ENCODE measurements at places on chromosomes 13 and 19.

- DNase-seq: no peak
Measured at GRCh38 chr13:46546084-46546768, 6.7 kb upstream of the LRCH1 start.

- DNase-seq: peak; percentile 17
Measured at GRCh38 chr13:106118996-106119395, 416.5 kb downstream of the EFNB2 start.

GRCh38 chr19:47992070-47992469, at the start of gene BSPH1:
BSPH1 (minus strand) TSS chr19:47992170; CDS start chr19:47992081, 89 bp downstream.
- DNase-seq: no peak

- DNase-seq: peak; percentile 49
Measured at GRCh38 chr19:18057557-18057956, 29.2 kb downstream of the IL12RB1 start.

- DNase-seq: no peak
Measured at GRCh38 chr13:39597838-39598237, 5.2 kb downstream of the LHFPL6 start.

- DNase-seq: peak; percentile 73
Measured at GRCh38 chr19:46392252-46392801, 21.0 kb downstream of the CCDC8 start.

DNA sequence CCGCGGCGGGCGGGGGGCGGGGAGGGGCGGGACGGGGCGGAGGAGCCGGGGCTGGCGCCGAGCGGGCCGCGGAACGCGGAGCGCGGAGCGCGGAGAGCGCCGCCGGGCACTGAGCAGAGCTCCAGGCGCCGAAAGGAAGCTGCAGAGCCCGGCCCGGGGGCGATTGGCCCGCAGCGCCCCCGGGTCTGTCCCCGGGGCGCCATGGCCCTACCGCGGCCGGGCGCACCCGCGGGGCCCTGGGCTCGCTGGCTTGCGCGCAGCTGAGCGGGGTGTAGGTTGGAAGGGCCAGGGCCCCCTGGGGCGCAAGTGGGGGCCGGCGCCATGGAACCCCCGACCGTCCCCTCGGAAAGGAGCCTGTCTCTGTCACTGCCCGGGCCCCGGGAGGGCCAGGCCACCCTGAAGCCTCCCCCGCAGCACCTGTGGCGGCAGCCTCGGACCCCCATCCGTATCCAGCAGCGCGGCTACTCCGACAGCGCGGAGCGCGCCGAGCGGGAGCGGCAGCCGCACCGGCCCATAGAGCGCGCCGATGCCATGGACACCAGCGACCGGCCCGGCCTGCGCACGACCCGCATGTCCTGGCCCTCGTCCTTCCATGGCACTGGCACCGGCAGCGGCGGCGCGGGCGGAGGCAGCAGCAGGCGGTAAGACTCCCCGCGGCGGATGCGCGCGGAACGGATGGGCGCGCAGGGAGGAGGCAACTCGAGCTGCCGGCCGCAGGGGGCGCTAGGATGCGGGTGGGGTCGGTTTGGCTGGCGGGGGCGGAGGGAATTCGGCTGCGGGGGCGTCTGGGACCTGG, at the start of gene PDE4A:
Gene PDE4A (plus strand): TSS at position 95 of the 796 bp plus-strand sequence. CDS start 227 bp downstream, at position 322.
- DNase-seq: peak; percentile 61

DNA sequence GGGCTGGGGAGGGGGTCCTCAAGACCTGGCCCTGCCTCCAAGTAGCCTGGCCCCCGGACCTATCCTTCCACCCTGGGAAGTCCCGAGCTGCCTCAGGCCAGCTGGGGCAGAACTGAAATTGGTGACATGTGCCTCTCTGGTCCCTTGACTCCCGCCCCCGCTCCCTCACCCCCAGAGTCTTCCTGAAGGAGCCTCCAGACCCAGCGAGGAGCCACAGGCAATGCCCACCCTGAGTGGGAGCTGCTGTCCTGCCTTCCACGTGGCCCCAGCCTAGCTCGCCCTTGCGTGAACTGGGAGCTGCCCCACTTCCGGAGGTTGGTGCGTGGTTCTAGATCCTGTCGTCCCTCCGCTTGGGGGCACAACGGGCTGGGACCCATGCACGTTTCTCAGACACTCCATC, 34.6 kb downstream of the CEBPA start:
- DNase-seq: no peak

- DNase-seq: peak; percentile 90
Measured at GRCh38 chr13:40221460-40222201, 444.8 kb downstream of the FOXO1 start.

DNA sequence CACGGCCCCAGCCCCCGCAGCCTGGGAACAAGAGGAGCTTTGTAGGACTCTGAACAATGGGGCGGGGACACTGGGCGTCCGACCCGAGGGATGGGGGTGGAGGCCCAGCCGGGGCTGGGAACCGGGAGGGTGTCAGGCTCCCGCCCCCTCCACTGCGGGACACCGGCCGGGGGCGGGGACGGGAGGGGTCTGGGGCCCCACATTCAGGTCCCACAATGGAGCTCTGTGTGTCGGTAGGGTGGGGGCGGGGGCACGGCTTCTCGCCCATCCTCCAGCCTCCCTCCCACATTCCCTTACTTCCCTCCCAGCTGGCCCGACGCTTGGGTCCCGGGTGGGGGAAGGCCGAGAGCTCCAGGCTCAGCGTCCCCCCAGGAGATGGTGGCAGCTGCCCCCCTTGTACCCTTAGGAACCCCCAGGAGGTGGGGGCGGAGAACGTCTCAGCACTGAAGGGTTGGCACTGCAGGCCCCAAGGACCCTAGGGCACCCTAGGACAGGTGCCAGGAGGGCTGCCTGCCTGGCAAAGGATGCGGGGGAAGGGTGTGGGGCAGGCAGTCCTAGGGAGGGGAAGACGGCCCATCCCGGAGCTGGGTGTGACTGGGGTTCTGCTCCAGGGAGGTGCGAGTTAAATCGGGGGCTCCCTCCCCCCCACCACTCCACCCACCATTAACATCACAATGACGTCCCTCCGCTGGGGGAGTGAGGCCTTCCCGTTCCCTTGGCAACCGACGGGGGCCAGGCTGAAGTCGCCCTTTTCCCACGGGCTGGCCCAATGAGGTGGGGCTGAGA, 5.3 kb downstream of the TTYH1 start:
- DNase-seq: no peak

DNA sequence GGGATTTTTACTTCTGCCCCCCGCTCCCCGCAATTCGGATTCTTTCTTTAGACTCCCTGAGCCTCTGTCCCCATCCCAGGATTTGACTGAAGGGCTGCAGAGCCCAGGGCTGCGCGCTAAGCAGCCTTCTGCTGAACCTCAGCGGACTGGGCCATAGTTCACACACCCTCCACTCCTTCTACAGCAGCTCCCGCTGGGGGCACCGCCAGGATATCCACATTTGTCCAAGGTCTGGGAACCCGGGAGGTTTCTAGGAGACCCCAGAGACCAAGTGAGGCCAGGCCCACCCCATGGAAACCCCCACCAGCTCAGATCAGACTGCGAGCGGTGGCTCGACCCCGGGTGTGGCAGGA, 463.3 kb downstream of the ITGBL1 start:
- no peak for DNase-seq

GRCh38 chr13:112686987-112687386, 2.9 kb upstream of the ATP11A start:
- no peak for DNase-seq

GRCh38 chr19:17687141-17687856, 855 bp downstream of the UNC13A start:
- no peak for DNase-seq

DNA sequence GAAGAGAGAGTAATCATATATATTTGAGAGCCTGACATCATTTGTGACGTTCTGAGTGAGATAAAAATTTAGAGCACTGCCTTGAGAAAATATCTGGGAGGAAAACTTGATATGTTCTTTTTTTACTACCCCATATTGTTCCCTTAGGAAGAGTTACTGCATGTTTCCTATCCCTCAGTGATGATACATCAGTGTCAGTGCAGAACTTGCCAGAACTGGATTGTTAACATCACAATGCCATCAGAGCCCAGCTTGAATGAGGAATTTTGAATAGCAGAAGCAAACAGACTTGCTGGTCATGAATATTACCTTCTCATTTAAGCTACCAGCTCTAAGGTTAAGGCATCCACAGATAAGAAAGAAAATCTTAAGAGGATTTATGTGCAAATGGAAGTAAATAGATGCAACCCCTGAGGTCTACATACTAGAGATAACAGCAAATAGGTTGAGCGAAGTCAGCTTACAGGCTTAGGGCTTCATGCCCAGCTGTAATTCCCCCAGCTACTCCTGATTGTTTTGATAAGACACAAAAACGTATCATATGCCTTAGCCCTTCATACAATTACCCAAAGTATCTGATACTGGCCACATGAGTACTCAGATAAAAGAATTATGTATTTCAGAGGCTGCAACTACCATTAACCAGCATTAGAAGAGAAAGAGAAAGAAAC, 313.7 kb upstream of the ATXN8OS start:
- DNase-seq: no peak

GRCh38 chr19:42154471-42155323, 22.5 kb upstream of the POU2F2 start:
- DNase-seq: no peak

GRCh38 chr19:3471954-3472655, 8.2 kb downstream of the SMIM24 start:
- peak; percentile 53 for DNase-seq

GRCh38 chr19:16217716-16218451, 20.2 kb downstream of the AP1M1 start:
- DNase-seq: no peak

DNA sequence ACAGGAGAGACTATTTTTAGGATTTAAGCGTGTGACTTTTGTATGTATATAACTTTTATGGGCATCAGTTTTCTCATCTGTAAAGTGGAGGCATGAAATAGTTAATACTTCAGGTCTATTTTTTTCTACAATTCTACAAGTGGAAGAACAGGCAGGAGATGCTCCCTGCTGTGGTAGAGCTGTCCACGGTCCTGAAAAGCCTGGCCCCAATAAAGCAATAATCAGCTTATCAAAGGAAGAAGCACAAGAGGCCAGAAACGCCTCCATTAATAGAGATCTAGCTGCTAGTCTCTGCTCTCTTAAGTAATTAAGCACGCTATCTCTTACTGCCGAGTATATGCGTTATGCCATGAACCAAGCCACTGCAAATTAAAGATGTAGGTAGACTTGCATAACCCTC, 28.0 kb upstream of the WASF3 start:
- peak; percentile 78 for DNase-seq

GRCh38 chr13:30440910-30441703, 18.8 kb downstream of the UBE2L5 start:
- DNase-seq: no peak

DNA sequence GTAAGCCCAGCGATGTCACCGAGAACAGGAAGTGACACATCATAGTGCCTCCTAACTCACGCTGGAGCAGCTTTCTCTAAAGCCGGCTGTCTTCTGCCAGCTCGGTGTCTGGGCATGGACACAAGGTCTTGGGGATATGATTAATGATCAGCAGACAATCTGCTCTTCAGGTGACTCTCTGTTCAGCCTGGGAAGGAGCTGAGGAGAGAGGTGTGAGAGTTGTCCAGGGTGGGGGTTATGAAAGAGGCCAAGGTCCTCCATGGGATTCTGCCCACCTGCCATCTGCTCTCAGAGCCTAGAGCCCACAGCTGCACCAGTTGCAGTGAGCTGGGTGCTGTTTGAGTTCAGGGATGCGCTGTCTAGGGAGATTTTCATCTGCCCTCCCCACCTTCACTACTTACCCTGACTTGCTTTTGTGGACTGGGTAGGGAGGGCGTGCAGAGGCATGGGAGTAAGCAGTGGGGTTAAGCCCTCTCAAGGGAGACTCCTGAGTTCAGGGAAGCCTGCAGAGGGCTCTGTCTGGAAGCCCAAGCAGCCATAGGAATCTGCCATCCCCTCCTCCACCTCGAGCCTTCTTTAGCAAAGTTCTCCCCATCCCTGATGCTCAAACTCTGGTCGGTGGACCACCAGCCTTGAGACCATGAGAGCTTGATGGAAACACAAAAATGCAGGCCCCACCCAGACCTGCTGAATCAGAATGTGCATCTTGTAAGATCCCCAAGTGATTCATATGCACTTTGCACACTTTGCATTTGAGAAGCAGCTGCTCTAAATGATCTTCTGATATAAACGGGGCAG, 539.7 kb downstream of the RFC3 start:
- peak; percentile 63 for DNase-seq

DNA sequence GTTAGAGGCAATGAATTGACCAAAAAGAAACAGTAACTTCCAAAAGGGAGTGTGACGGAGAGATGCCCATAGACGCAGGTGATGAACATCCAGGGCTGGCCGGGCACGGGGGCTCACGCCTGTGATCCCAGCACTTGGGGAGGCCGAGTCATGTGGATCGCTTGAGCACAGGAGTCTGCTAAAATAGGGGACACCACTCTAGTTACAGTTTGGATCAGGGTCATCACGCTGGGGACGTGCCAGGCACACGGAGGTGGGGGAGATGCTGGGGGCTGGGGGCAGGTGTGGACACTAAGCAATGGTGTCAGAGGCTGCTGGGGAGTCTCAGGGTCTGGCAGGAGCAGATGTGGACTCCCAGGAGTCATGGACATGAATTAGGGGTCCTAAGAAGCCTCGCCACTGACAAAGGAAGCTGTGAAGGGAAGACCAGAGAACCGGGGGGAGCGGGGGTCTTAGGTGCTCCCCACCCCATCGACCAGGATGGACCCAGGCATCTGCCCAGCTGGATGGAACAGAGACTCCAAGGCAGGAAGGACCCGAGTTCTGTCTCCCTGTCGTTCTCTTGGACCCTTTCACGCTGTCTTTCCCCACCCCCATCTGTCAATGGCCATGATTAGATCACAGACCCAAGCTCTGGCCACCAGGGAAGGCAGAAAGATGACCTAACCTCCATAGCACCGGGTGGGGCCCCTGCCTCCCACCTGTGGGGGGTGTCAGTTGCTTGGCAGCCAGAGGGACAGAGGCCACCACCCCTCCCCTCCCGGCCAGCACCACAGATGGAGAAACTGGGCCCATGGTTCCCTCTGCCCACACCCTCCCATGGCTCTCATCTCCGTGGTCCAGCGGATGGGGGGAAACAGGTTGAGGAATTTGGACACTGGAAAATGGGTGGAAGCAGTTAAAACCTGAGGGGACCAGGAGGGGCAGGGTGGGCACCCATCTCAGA, 19.6 kb downstream of the CCDC8 start:
- DNase-seq: no peak

DNA sequence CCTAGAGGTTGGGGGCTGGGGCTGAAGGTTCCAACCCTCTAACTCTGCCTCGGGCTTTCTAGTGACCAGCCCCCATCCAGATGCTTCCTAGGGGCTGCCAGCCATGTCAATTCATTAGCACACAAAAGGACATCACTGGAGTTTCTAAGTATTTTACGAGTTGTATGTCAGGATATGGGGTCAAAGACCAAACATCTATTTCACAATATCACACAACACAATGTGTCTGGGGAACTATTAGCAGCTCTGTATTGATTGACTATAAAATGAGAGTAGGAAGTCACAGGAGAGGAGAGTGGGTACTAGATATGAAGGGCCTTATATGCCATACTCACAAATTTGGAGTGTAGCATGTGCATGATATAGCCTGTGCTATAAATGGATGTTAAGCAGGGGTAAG, 42.1 kb downstream of the LPAR6 start:
- DNase-seq: no peak

All from cardiac muscle cell (in vitro differentiated cells and primary cell).